Astrocyte (in vitro differentiated cells and primary cell): ENCODE measurements at places on chromosomes 4 and X. TPM values are rescaled to one million over a fixed set of nuclear protein-coding genes. Genes with fewer than 3 reads are reported as not detected.

DNA sequence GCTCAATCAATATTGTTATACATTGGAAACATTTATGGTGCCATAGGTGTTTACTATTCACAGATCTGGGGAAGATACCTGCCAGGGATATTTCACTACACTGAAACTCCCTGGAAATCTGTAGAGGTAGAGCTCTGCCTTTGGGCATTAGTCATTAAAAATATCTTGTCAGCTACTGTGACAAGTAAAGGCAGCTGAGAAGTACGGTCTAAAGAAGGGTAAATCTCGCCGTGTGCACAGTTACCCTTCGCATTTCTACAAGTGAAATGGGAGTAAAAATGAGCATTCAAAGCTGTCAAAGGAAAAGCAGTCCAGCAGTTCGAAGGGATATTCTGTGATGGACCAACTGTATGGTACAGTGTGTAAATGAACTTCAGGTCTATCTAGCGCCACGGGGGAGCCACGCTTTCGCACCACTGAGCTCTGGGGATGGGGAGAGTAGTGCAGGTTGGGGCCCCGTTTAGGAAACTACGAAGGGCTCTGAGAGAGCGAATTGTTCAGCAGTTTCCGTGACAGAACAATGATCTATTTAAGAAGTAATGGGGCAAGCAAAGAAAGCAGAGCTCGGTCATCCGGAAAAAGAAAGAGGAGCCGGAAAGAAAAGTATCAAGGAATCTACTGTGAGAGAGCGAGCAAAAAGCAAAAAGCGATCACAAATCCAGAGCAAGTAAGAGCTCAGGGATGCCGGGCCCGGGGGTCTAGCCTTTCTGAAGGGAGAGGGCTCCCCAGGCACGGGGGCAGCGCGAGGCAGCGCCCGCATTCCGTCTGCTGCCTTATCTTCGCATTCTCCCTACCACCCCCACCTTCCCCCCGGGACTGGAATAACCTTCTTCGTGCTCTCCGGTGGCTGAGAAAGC is 646 bp downstream of the TIGD4 start:
- DNase-seq, result peak; percentile 6

DNA sequence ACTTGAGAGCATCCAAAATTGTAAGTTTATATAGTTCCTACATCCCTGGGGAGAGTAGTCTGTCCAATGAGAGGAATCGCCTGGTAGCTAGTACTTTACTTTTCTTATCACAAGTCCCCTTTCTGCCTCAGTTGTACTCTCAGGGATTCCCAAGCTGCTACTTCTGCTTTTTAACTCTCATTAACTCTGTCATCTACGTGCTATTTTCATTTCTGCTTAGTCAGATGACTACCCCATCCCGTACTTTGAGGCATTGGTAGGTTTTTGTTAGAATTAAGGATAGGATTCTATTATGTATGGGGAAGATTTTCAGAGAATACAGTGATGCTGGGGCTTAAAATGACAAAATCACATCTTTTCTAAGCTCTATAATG is 24.7 kb downstream of the RBPJ start:
- no peak for DNase-seq

DNA sequence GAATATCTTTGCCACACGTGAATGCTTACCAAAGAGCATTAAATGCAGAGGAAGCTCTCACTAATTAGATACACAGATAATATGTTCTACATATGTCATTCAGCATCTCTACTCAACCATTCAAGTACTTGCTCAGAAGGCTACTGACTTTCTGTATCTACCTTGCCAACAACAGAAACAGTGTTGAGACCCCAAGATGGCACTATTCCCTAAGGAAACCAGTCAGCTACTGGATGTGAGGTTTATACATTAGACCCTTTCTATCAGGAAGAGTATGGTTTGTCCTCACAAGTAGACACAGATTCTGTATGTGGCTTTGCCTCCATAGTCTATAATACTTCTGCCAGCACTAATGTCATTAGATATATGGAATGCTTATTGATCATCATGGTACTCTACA is 443.9 kb upstream of the INTU start:
- peak; percentile 4 for DNase-seq

GRCh38 chr4:136277741-136278140 is 1254.6 kb downstream of the PCDH18 start:
- peak; percentile 46 for DNase-seq

Gene GASK1B
- total RNA-seq, result 25.8 and 34.2 TPM in 2 replicates
